ENCODE measurements at places on chromosomes 1 and 21.
A peak's percentile ranks its signal among the peaks of the same experiment; 100 is the strongest.

GRCh38 chr1:113320272-113320671, 70.0 kb upstream of the MAGI3 start:
- DNase-seq = peak; percentile 45

- no peak for DNase-seq
These were observed 91.5 kb downstream of the SSBP3 start for GRCh38 chr1:54314696-54315095.

DNA sequence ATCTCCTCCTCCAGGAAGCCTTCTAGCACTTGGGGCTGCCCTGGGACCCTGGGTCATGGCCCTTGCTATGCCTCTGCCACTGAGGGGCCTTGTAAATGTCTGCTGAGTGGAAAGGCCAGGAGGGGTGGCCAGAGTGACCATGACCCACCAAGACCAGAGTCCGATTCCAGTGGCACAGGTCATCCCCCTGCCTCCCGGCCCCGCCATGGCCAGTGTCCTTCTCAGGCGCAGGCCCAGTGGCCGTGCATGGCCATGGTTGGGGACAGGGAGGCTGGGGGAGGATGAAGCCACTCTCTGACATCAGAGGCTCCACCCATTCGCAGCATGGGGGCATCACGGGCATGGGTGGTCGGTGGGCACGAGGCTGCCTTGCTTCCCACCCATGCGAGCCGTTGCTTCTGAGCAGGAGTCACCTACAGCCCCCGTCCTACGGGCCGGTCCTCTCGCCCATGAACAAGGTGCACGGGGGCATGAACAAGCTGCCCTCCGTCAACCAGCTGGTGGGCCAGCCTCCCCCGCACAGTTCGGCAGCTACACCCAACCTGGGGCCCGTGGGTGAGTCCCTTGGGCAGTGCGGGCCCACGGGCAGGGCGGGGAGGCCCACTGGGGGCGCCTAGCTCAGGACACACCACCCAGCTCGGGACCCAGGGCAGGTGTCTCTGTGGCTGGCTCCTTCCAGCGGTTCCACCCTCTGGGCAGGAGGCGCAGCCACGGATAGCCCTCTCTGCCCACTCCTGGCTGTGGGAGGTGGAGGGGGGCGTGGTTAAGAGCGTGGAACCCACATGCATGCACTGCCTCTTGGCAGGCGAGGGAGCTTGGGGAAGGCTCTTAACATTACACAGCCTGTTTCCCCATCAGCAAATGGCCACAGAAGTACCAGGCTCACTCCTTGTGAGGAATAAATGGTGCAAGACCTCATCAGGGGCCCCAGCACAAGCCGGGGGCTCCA, 22.4 kb upstream of the CCDC27 start:
- no peak for DNase-seq

DNA sequence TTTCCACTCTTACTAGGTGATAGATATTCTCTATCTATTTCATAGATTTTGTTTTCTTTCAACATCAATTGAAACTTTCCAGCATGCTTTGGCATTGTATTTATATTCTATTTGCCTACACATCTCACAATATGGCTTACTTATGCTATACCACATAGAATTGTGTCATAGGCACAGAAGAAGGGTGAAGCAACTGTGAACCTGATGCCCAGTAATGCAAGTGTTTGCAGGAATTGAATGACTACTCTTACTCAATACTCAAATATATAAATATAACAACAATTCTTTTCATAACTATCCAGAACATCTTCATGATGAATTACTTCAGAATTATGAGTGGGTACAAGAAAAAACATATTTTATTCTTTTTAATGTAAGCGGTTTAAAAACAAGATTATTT, 165.9 kb downstream of the PTBP2 start:
- DNase-seq = no peak

DNA sequence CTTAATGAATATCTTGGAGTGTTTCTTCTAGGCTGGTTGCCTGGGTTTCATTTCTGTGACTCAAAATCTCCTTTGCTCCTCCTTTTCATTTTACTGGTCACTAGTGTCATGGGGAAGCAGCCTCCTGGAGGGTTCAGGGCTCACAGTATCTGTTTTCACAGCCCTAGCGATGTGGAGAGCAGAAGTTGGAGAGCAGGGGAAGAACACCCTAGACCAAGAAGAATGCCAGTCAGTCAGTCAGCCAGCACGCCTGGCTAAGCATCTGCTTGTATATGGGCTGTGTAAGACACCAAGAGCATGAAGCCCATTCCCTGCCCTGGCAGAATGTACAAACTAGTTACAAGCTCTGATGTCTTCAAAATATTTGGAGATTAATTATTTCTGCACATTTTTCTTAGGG, 7.9 kb downstream of the RXRG start:
- DNase-seq = no peak

- DNase-seq = no peak
These were observed 53.8 kb upstream of the ZSWIM5 start for GRCh38 chr1:45260244-45260643.
